GF-D8 (cell line): ENCODE measurements at places on chromosomes 12 and 14.

DNA sequence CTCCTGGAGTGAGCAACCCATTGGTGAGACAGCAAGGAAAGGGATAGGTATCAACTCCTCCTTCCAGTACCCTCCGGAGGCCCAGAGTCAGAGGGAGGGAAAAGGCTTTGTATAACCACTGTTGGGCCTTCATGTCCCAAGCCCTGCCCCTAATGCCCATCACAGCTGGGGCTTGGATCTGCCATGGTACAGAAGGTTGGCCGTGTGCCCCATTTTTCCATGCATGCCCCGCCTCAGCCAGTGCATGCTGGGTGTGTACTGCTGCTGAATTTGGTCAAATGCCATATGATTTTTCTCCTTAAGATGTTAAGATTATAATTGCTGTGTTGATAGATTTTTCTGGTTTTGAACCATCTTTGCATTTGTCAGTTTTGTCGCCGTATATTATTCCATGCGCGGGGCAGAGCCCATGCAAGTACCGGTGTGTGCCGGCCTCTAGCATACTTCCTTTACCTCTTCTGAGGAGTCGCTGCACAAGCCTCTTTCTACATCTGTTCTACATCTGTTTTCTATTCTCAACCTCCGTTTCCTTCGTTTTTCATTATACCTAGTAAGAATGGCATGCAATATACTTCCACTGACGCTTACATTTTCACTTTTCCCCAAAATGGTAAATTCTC lies 26.6 kb downstream of the PPP2R5C start:
- DNase-seq: no peak

DNA sequence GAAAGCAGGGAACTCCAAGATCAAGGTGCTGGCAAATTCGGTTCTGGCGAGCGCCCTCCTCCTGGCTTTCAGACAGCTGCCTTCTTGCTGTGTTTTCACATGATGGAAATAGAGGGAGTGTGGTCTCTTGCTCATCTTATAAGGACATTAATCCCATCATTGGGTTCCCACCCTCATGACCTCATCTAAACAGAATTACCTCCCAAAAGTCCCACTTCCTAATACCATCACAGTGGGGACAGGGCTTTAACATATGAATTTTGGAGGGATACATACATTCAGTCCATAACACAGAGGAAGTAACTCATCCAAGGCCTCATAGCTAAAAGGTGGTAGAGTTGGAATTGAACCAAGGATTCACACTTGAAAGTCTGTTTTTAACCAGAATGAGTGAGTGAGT lies 28.6 kb downstream of the DYRK2 start:
- no peak for DNase-seq

GRCh38 chr14:22800346-22800745 lies 14.9 kb downstream of the SLC7A7 start:
- no peak for DNase-seq

- DNase-seq: no peak
Observed at GRCh38 chr12:100360450-100360849, 3.6 kb downstream of the SLC17A8 start.

- no peak for DNase-seq
Observed at GRCh38 chr14:103543721-103544387, 14.9 kb downstream of the TRMT61A start.

DNA sequence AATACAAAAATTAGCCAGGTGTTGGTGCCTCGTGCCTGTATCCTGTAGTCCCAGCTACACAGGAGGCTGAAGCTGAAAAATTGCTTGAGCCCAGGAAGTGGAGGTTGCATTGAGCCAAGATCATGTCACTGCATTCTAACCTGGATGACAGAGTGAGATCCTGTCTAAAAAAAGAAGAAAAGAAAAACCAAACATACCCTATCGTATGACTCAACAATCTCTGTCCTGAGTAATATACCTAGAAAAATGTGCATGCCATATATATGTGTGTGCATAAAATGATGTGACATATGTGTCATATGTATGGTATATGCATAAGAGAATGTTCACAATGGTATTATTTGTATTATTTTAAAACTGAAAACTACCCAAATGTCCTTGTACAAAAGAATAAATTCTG lies 261.5 kb upstream of the CLEC14A start:
- no peak for DNase-seq

DNA sequence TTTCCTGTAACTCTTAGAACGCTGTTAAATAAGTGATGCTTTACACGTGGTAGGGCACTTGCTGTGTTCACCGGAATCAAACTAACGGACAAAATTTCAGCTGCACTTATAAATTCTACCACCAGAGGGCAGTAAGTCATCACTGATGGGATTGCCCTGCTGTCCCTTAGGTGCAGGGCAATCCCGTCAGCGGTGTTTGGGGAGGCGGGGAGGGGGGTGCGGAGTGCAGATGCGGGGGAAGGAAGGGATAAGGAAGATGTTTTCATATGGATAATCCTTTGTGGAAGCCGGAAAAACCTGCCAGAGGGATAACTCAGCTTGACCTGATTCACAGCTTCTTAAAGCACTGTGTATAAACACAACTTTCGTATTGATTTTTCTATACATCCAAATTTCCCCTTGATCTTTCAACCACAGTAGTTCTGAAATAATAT lies 21.7 kb upstream of the SLC10A1 start:
- no peak for DNase-seq

GRCh38 chr12:68530299-68530698 lies 80.4 kb upstream of the RAP1B start:
- no peak for DNase-seq

- DNase-seq: peak; percentile 75
Observed at GRCh38 chr12:100987552-100988521, 193.3 kb downstream of the ANO4 start.

DNA sequence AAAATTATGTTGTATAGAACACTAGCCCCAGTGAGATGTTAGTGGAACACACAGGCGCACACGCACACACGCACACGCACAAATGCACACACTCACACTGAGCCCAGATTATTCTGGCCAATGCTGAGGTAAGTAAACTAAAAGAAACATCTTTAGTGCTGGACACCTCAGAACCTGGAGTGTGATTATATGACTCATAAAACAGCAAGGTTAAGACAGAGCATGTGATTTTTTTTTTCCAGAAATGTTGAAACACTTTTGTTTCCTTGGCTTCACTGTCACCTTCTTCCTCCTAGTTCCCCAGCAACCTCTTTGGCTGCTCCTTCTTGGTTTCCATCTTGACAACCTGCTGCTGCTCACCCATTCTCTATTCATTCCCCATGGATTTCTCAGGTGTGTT lies 141.0 kb upstream of the ALG10B start:
- DNase-seq: no peak

DNA sequence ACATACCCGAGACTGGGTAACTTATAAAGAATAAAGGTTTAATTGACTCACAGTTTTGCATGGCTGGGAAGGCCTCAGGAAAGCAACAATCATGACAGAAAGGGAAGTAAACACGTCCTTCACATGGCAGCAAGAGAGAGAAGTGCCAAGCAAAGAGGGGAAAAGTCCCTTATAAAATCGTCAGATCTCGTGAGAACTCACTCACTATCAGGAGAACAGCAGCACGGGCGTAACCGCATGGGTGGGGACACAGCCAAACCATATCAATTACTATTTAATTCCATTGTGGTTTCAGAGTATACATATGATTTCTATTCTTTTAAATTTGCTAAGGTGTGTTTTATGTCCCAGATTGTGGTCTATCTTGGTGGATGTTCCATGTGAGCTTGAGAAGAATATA lies 117.9 kb downstream of the SCAF11 start:
- DNase-seq: no peak

DNA sequence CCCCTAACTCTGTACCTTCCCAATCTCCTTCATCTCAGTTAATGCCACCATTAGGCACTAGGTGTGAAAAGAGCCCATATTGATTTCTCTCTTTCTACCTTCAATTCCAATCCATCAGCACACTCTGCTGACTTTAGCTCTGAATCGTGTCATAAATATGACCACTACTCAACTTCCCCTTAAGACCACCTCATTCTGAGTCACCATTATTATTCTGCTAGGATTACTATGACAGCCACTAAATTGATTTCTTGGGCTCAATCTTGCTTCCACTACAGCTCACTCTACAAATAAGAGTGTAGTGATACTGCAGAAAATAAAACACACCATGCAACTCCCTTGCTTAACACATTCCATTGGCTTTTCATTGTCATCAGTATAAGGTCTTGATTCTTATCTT lies 1449.0 kb upstream of the FLRT2 start:
- no peak for DNase-seq

DNA sequence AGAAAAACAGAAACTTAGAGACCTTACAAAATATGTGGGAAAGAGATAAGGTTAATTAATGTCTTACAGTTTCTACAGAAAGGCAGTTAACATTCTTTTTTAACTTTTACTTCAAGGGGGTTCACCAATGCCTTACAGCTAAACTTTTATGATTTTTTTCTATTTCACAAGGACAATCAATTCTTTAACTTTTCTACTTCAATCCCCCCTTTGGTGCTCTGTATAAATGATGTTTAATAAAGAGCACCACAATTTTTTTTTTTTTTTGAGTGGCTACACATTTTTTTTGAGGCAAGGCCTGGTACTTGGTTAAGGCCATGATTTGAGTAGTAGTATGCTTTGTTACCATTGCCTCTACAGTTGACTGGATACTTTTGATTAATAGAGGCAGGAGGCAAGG lies 279.6 kb downstream of the PRKD1 start:
- DNase-seq: no peak

DNA sequence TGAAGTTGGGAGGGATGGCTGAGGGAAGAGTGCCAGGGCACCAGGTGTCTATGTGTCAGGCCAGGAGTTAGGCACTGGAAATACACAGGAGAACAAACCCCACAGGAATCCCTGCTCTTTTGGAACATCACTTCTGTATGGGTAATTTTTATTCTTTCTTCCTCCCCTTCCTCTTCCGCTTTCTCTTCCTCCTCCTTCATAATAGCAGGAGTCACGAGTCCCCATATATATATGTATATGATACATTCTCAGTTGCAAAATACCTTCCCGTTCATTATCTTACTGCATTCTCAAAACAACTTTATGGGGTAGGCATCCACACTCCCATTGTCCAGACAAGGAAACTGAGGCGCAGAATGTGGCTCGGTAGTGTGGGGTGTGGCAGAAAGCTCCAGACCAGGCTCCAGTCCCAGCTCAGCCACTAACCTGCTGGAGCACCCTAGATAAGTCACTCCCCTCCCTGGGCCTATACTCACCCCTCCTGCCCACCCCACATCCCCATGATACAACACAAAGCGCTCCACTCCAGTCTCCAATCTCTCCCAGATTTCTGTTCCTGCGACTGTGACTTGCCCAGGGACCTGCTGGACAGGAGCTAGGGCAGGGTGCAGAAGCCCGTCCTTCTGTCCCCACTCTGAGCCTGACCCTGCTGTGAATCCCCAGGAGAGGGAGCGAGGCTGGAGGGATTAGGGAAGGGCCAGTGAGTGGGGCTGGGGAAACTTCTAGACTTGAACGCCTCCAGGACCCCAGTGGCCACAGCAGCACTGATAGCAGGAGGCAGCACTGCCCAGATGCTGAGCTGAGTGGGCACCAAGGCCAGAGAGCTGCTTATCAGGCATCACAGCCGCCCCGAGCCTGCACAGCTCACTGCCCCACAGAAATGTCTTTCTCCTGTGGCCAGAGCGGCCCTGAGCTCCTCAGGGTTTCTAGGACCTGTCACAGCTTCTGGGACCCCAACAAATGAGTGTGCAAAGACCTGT lies 1.4 kb upstream of the AQP2 start:
- DNase-seq: no peak

- no peak for DNase-seq
Observed at GRCh38 chr14:57930241-57930975, 64.5 kb upstream of the SLC35F4 start.

- DNase-seq: no peak
Observed at GRCh38 chr14:99535448-99535847, 54.2 kb downstream of the CCNK start.
